ENCODE measurements at places on chromosomes 7 and 10.

GRCh38 chr10:44752451-44753441, 158.4 kb upstream of the TMEM72 start:
- DNase-seq: no peak

GRCh38 chr7:130998993-130999602, 265.1 kb upstream of the KLF14 start:
- DNase-seq: no peak

- DNase-seq: no peak
These were observed 412.1 kb downstream of the SH2D4B start for GRCh38 chr10:80949785-80950184.

- DNase-seq: no peak
These were observed 17.1 kb downstream of the SEPTIN7 start for GRCh38 chr7:35817930-35818329.

- no peak for DNase-seq
These were observed 44.9 kb upstream of the SHH start for GRCh38 chr7:155857141-155857540.

DNA sequence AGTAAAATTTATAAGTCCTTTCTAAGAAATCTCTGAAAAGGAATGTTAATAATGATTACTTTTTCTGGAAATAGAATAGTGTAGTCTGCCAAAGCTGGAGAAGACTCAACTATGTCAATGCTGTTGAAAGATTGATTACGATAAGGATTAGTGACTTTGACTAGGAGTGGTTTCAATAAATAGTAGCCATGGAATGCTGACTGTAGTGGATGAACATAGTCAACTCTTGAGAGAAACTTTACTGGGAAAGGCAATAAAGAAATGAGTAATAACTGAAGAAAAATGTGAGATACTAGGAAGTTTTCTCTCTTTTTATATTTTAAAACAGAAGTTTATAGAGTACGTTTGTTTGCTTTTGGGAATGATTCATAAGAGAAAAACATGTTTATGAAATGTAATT, 105.0 kb upstream of the CDK13 start:
- no peak for DNase-seq

DNA sequence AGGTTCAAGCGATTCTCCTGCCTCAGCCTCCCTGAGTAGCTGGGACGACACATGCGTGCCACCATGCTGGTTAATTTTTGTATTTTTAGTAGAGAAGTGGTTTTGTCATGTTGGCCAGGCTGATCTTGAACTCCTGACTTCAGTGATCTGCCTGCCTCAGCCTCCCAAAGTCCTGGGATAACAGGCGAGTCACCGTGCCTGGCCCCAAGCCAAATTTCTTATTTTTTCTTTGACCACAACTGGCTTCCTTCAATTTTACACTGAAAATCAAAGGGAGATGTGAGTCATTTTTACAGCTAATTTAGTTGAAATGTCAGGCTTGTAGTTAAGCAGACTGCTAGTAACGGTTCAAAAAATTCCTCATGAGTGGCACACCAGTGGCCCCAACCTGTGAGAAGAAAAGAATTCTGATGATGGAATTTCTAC, 7.8 kb downstream of the RNF216 start:
- DNase-seq: no peak

DNA sequence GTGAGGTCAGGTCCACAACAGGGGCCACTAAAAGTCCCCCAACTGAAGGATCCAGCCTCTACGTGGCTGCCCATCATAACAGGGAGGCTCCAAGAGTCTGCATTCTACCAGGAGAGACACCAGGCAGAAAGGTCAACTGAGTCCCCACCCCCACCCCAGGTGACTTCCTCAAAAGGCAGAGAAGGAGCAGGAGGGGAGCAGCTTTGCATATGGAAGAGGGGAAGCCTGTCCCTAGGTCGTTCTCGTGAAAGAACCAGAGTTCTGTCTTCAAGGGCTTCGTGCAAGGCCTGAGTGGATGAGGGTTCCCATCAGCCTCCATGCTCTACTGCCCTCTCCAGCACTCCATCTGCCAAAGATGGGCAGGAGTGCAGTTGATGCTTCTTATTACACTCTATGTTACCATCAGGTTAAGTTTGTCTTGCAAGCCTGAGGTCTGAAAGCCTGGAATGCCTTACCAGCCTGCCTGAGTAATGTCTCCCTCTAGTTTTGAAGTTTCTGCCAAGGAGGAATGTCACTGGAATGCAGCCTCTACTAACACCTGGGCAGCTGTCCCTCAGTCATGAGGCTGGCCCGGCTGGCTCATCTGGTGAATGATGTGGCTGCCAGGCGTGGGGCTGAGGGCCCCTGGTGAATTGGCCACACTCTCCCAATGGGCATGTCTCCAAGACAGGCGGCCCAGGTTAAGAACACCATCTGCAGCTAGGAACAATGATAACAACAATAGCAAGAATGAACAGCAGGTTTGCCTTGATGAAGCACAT, 54.3 kb upstream of the SMNDC1 start:
- DNase-seq: no peak

DNA sequence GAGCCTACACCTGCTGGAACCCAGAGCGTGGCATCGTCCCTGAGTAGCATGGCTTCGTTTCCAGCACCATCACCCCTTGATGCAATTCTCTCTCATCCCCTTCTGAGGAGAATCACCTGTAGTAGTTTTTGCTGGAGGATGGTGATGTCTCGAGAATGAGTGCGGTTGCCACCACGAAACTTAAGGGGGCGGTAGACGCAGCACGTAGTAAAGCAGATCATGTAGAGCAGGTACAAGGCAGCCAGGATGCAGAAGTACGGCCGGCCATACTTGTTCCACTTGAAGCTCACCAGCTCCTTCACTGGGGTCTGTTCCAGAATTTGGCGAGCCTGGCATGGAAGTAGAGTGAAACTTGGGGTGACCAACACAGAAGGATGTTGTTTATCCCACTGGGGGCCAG, 8.1 kb downstream of the TRPV5 start:
- no peak for DNase-seq

- peak; percentile 42 for DNase-seq
These were observed 71.5 kb downstream of the PRPF18 start for GRCh38 chr10:13658264-13658663.

GRCh38 chr7:42227021-42227420, 10.0 kb downstream of the GLI3 start:
- DNase-seq: no peak

DNA sequence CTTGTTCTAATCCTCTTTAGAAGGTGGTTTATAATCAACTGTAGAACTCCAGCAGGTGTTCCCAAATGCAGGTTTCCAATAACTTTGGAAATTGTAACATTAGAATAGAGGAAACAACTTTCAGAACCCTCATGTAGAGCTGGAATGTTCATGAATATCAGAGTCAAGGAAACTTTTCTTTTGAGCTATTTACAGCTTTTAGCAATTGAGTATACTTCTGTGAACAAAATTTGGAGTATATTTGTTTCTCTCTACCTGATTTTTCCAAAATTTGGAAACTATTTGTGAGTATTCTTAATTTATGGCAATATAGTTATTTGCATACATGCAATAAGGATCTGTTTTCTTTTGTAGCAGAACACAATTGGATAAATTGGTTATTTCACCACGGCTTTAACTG, 2.8 kb upstream of the CFAP43 start:
- no peak for DNase-seq

GRCh38 chr10:70437721-70438120, 3.8 kb downstream of the NODAL start:
- DNase-seq: no peak

GRCh38 chr7:36690041-36690440, 34.3 kb downstream of the AOAH start:
- DNase-seq: no peak

- DNase-seq: peak; percentile 33
These were observed 75.7 kb upstream of the CCDC71L start for GRCh38 chr7:106736508-106737201.

- DNase-seq: no peak
These were observed 53.1 kb downstream of the CPED1 start for GRCh38 chr7:121041516-121042148.

DNA sequence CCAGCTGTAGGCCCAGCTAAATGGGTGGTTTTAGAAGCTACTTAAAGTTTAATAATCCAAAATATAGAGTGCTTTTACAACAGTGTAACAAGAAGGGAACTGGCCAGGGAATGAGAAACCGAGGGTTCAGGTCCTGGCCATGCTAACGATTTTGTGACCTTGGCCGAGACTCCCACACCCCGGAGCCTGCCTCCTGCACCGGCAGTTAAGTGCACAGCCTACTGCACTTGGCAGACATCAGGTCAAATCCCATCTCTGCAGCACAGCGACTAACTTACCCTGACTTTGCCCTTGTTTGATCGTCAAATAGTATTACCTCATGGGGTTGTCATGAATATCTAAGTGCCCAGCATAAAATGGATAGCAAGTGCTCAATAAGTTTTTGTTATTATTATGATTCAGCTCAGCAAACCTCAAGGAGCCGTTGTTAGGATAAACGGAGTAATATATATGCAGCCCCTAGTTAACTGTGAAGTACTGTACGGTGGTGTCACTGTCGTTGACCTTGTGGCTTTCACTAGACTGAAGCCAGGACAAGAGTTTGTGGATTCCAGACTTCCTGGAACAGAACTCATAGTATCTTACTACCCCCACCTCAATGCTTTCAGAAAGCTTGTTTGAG, 35.5 kb downstream of the LYZL1 start:
- no peak for DNase-seq

- DNase-seq: peak; percentile 74
These were observed 70.4 kb downstream of the HERPUD2 start for GRCh38 chr7:35624299-35625186.

GRCh38 chr7:32089256-32089655, 19.0 kb upstream of the PDE1C start:
- no peak for DNase-seq

GRCh38 chr7:151244196-151244840, 4.2 kb downstream of the SMARCD3 start:
- DNase-seq: peak; percentile 66

Measured in Ammon's horn (tissue), 1 donor.